ENCODE measurements at places on chromosomes 2 and 18.

DNA sequence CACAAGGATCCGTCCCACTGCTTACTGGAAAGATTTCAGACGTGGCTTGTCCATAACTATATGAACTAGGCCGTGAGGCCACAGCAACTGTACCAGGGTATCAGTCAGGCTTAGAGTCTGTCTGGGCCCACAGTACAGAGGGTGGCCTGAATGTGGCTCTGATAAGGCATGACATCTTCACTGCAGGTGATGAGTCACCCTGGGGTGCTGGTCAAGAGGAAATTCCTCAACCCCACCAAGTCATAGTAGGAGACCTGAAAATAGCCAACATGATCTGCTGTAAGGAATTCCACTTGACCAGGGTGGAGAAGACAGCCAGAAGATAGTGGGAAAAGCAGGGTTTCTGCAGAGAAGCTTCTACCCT is 107.7 kb downstream of the INHBB start:
- no peak for DNase-seq

- DNase-seq, result no peak
Observed at GRCh38 chr18:253121-253520, 14.7 kb downstream of the THOC1 start.

DNA sequence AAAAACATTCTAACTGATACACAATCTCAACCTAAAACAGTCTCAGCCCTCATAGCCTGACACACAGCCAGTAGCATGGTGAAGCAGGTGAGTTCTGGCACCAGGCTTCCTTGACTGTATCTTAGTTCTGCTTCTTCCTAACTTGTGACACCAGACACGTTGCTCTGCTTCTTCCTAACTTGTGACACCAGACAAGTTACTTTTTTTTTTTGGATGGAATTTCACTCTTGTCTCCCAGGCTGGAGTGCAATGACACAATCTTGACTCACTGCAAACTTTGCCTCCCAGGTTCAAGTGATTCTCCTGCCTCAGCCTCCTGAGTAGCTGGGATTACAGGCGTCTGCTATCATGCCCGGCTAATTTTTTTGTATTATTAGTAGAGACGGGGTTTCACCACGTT is 6.7 kb upstream of the ATG16L1 start:
- no peak for DNase-seq

DNA sequence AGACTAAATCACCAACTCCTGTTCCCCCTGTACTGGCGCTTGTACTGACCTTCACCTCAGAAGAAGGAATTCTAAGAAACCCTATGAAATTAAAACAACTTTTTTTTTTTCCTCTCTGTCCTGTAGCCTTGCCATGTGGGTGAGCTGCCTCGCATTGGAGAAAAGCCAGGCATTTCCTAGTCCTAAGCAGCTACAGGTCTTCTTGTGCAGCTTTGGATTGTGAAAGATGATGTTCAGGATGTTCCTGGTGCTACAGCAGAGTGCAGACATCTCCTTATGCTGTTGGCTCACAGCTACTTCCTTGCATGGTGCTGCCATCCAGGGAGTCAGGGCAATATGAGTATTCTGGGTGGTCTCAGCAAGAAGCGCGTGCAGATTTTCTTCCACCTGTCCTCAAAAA is 11.9 kb downstream of the PIK3C3 start:
- no peak for DNase-seq

GRCh38 chr18:70421471-70422390 is 132.9 kb downstream of the SOCS6 start:
- no peak for DNase-seq

- no peak for DNase-seq
Observed at GRCh38 chr2:122886479-122887145, 1131.2 kb downstream of the TSN start.

DNA sequence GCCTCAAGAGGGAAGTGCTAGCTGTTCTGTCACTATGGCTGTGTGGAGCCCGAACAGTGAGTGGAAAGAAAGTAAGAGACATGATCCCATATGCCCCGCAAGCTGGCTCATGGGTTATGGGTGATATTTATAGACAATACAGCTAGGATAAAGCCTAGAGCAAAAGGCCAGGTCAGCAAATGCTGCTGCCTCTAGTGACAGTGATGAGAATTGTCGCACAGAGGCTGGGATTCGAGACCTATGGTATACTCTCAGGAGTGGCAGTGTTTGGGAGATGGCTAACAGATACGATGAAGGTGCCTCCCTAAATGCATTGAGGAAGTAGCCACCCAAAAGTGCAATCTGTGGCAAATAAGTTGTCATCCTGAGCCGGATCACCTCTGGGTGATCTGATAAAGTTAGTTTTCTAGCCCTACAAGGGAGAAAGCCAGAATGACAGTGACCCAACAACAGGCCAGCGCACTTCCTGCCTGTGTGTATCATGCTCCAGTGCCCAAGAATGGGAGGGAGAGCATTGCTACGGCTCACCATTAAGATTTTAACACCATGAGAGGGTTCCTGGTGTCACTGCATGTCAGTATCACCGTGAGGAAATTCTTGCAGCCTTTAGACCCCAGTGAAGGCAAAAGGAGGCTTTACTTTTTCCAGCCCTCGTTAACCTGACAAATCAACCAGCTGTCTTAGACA is 92.2 kb upstream of the TGFA start:
- DNase-seq, result no peak
